ENCODE measurements at places on chromosomes 5 and 9. TPM values are rescaled to one million over a fixed set of nuclear protein-coding genes. Genes with fewer than 3 reads are reported as not detected.

The INSL4 gene
- not detected for total RNA-seq

The ANKRD31 gene
- total RNA-seq = not detected

The PNPLA7 gene
- total RNA-seq = 4.3 TPM

The MTMR12 gene
- total RNA-seq = 35.2 TPM

- H3K4me3 ChIP-seq = no peak overlapping the region
- peak; percentile 65 for DNase-seq
Observed at GRCh38 chr5:167057665-167058064, 1233.8 kb upstream of the WWC1 start.

- no peaks in the 10 kb centered on the region for H3K27me3 ChIP-seq
- H3K4me1 ChIP-seq = no peaks in the 10 kb centered on the region
- H3K4me3 ChIP-seq = no peak overlapping the region
- no peak overlapping the region for H3K27ac ChIP-seq
- DNase-seq = no peak
Observed at GRCh38 chr9:426976-427375, 212.3 kb downstream of the DOCK8 start.

- H3K4me3 ChIP-seq = no peak overlapping the region
- no peaks in the 10 kb centered on the region for H3K4me1 ChIP-seq
- no peaks in the 10 kb centered on the region for H3K27me3 ChIP-seq
- no peaks in the 10 kb centered on the region for H3K36me3 ChIP-seq
- DNase-seq = no peak
Observed at GRCh38 chr5:77607324-77607723, 31.2 kb downstream of the OTP start.

GRCh38 chr9:138071292-138071691 lies 193.7 kb downstream of the CACNA1B start:
- no peaks in the 10 kb centered on the region for H3K36me3 ChIP-seq
- DNase-seq = peak; percentile 38
- no peak overlapping the region for H3K4me3 ChIP-seq

- H3K36me3 ChIP-seq = no peaks in the 10 kb centered on the region
- DNase-seq = no peak
- H3K4me1 ChIP-seq = no peaks in the 10 kb centered on the region
- no peak overlapping the region for H3K27ac ChIP-seq
Observed at GRCh38 chr9:134980516-134980915, 62.8 kb upstream of the FCN1 start.
